ENCODE measurements at places on chromosomes 4 and X. TPM values are rescaled to one million over a fixed set of nuclear protein-coding genes. Genes with fewer than 3 reads are reported as not detected.

The CSAG3 gene
- not detected for total RNA-seq

The RTL3 gene
- not detected for total RNA-seq

The RPS6KA3 gene
- total RNA-seq: 51.2 TPM

The SLC4A4 gene
- 10.1 TPM for total RNA-seq

Measured in placental pericyte (primary cell).